ENCODE measurements at places on chromosomes 1 and 21.
A peak's percentile ranks its signal among the peaks of the same experiment; 100 is the strongest.

DNA sequence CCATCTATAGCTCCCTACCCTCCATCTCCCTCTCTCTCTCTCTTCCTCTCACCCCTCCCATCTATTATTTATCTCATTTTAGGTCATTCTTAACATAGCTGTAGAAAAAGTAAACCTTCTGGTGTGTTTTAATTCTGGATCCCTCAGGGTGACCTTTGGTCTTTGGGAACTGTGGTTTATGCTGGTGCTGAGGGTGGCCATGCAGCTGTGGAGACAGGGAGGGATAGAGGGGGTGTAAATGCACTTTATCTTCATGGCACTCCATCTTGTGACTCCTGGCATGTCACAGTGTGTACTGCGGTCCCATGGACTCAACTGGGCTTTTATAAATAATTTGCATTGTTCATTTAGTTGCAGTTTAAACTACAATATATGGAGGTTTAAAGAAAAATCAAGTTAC lies 50.2 kb upstream of the RUNX1 start:
- no peak for DNase-seq

- DNase-seq, result no peak
Measured at GRCh38 chr1:10340930-10341590, 57.8 kb upstream of the PGD start.

DNA sequence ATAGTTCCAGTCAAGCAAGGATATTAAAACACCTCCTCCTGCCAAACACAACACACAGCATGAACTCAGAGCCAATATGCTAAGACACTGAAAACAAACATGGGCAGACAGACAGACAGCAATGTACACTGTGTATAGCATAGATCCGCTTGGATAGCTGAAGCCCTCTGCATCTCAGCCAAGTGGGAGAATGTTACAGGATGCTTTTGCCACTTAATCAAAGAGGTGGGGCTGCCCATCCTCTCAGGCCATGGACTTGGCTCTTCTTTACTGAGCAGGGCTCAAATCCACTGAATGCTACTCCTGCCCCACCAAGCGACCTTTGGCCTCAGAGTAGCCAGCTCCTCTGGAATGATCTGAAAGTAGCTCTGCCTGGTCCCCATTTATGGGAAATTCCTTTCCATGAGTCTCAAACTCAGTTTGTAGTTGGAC lies 64.7 kb upstream of the NGF start:
- DNase-seq, result no peak

GRCh38 chr1:31422505-31423319 lies 9.7 kb downstream of the SERINC2 start:
- peak; percentile 90 for DNase-seq

DNA sequence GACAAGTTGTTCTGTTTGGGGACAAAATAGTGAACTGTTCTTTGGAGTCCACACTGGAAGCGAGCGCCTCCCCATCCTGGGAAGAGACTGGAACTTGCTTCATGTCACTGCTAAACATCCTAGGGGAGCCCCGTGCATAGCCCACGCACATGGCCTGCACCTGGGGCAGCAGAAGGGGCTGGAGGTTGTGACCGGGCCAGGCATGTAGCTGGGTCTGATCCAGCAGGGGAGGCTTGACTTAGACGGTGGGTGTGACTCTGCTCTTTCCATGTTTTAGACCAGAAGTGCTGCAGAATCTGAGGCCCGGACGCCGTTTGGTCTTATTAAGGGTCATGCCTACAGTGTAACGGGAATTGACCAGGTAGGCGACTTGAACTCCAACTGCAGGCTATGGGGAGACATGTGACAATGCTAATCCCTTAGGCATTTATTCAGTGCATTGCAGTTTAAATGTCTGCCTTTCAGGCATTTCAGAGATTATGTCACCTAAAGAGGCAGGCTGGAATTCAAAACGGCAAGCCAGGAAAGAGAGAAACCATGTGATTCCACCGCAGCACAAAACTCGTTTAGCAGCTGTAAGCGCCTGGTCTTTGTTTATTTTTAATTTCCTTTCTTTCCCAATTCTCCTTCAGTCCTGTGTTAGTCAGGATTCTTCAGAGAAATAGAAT lies 21.8 kb downstream of the CAPN9 start:
- DNase-seq, result no peak

GRCh38 chr1:217687511-217687910 lies 56.4 kb downstream of the SPATA17 start:
- DNase-seq, result no peak

GRCh38 chr1:175602026-175602585 lies 141.3 kb downstream of the TNR start:
- DNase-seq, result no peak

DNA sequence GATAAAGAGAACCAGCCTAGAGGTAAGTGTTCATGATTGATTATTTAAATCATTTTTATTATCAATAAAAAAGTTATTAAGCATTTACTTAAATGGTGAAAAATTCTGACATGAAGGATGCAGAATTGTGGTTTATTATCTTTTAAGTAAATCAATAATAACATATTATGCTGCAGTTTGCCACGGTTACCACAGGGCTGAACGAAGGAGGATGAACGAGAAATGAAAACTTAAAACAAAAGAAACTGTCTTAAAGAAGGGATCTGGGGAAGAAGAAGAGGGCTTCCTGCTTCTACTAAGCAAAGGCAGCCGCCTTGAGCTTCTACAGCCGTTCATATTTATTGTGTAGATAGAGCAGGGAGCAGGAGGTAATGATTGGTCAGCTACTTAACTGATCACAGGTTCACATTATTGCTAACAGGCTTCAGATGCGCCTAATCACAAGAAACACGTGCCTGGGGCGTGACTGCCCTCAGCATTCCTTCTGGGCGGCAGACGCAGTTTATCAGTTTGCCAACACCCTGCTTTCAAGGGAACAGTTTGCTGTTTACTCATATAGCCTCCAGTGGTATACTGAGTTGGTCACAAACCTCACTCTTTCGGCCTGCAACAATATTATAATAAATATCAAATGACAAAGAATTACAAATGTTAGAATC lies 5.8 kb upstream of the FNBP1L start:
- no peak for DNase-seq

- no peak for DNase-seq
Measured at GRCh38 chr21:14957836-14958235, 107.0 kb downstream of the NRIP1 start.
